T-helper 2 cell treated with Interferon-gamma antibody and Interleukin-4, amounts not matched to agents 5 μg/mL and 100 μg/mL, for 36 hours (primary cell): ENCODE measurements at places on chromosomes 6 and 20.

DNA sequence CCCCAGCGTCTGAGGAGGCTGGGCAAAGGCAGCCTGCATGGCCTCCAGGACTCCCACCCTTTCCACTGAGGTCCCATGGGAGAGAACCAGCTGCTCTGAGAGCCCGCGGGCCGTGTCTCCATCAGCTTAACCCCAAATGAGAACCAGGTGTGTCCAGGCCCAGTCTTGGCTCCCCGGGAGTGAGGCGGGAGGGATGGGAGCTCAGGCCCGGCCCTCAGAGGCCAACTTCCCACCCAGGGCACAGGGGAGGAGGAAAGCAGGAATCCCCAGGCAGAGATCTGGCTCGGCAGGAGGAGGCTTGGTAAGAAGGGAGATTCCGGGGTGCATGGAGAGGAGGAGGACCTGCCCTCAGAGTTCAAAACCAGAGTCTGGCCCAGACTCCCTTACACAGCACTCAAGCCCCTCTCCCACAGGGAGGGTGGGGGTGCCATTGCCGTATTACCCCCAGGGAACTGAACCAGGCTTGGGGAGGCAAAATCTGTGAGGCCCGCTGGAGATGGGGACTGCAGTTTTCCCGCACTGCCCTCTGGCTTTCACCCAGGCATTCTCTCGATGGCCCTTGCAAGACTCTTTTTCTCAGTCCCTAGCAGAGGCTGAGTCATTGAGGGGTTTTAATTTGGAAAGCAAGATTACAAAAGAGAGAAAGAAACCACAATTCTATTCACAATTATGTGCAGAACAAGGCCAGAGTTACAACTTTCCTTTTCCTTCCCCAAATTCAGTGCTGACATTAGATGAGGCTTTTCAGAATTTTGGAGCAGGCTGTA is 17.1 kb downstream of the FOXF2 start:
- no peak for DNase-seq

DNA sequence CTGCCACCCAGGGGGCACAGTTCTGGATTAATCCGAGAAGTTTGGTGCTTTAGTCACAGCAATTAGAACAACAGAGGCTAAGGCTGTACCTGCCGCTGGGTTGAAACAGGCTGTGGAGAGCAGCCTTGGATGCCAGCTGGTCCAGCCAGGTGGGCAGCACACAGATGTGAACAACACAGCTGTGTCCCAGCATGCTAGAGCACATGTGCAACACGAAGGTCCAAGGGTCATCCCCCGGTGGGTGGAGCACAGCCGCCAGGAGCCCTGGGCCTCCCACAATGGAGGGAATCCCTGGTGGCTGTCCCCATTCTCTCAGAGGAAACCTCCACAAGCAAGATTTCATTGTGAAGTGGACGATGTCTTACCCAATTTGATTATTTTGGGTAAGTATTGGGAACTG is 99.2 kb upstream of the SYNDIG1 start:
- no peak for DNase-seq

DNA sequence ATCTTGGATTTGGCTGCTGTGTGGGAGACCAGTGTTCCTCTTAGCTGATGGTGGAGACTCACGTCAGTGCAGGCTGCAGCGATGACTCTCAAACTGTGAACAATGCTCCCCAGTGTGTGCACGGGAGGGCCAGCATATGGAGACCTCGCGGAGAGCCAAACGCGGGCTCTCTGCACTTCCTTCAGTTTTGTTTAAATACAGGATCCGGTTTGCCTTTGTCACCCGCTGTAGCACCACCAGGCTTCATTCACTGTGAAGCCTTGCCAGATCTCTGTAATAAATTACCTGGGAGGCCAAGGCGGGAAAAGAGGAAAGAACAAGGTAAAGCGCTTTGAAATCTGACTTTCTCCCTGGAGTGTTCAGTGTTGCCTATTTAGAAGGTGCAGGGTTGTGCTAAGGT is 30.7 kb upstream of the TMEM14A start:
- no peak for DNase-seq

- no peak for DNase-seq
These were observed 1.3 kb downstream of the ABHD16A start for GRCh38 chr6:31701666-31702404.

DNA sequence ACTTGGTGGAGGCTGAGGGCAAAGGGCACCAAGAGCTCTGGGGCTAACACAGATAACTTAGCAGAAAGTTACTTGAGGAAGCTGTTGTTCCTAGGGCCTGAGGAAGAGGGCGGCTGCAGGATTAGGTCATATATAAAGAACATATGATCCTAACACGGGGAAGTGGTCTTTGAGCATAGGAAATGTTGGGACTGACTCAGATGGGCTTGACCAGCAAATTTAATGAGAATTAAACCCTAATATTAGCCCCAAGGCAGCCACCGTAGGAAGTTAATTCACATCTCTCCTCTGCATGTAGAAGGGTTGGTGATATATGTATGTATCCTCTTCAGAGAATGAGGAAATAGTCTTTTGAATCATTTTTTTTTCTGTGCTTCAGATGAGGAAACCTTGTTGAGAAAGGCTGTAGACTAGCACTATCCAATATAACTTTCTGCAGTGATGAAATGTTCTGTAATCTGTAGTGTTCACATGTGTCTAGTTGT is 9.2 kb upstream of the ZBTB9 start:
- no peak for DNase-seq

DNA sequence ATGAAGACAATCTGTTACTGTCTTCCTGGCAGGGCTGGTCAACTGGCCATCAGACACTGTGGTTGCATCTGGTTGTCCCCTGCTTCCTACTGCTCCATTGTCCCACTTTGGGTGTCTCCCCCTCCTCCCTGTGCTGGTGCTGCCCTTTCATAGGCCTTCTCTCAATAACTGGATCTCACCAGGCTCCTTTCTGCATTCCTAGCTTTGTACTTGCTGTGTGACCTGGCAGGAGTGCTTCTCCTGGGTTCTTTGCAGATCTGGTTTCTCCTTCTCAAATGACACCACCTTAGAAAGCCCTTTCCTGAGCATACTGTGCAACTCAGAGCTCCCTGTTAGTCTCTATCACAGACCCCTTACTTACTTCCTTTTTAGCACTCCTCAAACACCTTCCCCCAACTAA is 223.0 kb downstream of the BCKDHB start:
- DNase-seq = no peak

DNA sequence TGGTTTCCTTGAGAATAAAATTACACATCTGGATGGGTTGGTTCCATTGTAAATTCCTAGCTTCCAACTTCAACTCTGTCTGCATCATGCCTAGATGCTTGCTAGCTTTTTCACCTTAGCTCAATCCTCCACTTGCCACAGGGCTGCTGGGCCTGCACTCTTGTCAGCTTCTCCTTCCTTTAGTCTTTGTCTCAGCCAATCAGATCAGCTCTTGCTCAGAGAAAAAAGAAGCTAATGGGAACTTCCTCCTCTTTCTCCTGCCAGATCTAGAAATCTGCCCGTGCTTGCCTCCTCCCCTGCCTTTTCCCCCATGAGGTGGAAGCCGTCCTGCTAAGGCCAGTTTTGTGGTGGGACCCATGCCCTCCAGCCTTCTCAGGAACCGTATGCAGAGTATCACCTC is 18.5 kb downstream of the RAE1 start:
- no peak for DNase-seq

GRCh38 chr6:140040396-140040795 is 665.9 kb upstream of the CITED2 start:
- DNase-seq = no peak

DNA sequence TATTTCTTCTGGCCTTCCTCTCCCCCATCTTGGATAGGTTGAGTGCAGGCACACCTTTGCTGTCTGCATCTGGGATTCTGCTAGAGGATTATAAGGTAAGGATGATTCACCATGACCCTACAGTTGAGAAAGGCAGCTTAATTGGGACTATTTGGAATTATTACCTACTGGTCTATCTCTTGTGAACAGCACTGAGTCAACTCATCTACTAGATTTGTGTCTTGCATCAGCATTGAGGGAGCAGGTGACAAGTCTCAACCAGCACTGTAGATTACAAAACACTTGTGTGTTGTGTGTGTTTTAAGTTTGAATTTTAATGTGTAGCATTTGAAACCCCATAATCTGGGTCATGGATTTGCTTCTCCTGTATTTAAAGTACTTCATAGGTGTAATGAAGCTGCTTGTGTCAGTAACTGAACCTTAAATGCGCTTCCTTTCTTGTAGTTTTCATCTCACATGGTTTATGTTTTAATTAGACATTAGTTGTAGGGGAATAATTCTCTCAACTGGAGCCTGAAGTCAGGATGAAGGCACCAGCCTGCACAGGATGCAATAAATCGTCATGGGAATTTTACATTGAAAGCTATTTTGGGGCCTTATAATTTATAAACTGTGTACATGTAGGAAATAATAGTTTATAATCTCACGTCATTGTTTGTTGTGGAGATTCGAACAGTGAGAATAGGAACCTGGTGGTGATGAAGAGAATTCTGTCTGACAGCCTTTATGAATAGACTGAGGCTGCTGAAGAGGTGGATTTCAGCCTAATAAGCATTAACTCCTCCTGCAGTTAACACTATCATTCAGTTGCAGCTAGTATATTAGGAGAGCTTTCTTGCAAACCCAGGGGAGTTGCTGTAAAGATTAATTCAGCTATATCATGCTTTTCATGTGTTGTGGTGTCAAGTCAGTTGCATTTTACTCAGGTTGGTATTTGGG is 125.1 kb downstream of the JARID2 start:
- DNase-seq = no peak

- no peak for DNase-seq
These were observed 61.1 kb upstream of the SNX9 start for GRCh38 chr6:157761926-157762325.

GRCh38 chr6:36688063-36688738 is 9.4 kb upstream of the RAB44 start:
- no peak for DNase-seq

DNA sequence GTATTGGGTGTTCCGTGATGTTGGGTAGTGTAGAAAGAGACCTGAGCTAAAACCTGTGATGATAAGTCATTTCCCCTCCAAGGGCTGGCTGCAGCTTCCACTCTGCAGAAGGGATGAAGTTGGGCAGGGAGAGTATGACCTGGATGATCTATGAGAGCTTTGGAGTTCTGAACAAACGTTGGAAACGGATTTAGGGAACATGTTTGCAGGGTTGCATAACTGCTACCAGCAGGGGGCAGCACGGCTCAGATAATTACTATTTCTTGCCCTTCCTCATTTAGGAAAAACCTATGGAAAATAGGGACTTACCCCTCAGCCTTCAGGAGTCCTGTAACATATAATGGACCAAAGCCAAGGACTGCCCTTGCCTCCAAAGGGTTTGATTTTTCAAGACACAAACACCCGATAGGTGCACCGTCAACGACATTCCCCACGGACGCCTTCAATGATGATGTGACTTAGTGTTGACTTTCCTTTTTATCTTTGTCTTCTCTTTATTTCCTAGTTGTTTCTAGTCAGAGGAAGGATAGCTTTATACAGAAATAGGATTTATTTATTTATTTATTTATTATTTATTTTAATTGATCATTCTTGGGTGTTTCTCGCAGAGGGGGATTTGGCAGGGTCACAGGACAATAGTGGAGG is 164.9 kb upstream of the SASH1 start:
- DNase-seq = no peak

DNA sequence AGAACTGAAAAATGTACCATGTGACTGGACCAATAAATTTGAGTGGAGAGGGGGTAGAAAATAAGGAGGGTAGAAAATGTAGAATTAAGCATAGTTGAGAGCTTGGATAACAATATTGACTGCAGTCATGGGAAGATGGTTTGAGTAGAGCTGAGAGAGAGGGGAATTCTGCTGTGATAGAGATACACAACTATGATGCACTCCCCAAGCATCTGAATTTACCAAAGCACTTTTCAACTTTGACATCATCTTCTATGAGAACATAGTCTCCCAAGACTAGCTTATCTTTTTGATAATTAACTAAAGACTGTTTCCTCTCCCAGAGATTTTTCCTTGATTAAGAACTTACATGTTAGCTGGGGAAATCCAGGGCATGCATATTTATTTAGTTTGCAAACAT is 103.1 kb downstream of the TNFRSF21 start:
- DNase-seq = no peak

DNA sequence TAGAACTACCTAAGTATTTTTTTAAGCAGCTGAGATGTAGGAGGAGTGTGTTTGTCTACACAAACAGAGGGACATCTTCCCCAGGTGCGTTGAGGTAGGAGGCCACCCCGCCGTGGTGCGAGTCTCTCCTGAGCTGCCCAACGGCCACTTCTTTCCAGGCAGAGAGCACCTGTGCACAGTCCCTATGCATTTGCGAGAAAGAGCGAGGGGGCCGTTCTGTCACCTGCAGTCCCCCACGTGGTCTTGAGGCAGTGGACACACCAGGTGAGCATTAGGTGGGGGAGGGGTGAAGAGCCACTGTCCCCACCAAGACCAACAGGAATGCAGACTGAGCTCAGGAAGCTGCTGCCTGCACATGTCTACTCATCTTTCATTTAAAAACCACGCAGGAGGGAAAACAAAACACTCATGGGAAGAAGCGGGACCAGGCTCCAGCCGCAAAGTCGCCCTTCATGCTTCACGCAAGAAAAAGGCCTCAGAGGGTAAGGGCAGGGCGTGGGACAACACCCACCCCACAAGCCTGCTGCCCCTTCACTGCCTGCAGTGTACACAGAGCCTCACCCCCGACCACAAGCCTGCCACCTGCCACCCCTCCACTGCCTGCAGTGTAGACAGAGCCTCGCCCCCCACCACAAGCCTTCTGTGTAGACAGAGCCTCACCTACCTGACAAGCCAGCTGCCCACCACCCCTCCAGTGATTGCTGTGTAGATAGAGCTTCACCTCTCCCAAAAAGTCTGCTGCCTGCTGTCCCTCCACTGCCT is 142.0 kb downstream of the DLL1 start:
- no peak for DNase-seq

DNA sequence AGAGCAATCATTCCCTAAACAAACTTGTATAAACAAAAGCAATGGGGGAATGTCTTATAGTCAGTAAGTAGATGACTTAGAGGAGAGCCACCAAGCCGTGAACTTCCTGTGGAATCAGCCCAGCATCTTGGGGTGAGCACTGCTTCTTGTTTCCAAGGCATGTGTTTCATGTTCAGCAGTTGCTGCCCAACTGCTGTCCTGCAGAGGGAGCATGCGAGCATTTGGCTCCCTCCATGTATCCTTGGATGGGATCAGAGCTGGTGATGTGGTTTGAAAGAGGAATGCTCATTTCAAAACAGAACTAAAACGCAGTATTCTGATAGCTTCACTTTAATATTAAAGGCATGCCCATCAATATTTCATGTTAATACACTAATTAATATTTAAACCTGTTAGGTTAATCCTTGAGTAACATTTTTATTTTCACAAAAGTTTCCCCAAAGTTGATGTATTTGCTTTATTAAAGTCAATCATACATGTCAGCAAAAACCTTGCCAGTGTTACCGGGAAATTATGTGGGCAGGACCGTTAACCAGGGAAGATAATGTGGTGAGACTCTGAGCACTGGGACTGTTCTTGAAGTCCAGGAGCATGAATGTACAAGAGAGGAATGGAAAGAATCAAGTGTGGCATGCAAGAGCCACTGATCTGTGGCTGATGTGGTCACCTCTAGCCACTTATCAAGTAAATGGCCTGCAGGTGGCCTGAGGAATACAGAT is 172.1 kb upstream of the GGTLC1 start:
- DNase-seq = no peak
